ENCODE measurements at places on chromosomes 1 and 21. TPM values are rescaled to one million over a fixed set of nuclear protein-coding genes. Genes with fewer than 3 reads are reported as not detected.

Gene MIS18A
- total RNA-seq, result 13.1 TPM

Gene SLC25A34
- 0.26 TPM for total RNA-seq

Gene KPRP
- not detected for total RNA-seq

Gene KRTAP21-2
- not detected for total RNA-seq

Gene HPCAL4
- not detected for total RNA-seq

Gene PTGS2
- 19.5 TPM for total RNA-seq

Gene IL19
- not detected for total RNA-seq

Gene KIF17
- total RNA-seq, result 24.0 TPM

Gene FCRL1
- total RNA-seq, result not detected

Gene RIMKLA
- under 0.01 TPM for total RNA-seq

Gene TENT5C
- 1.9 TPM for total RNA-seq

GRCh38 chr1:16007671-16008341, 3.8 kb downstream of the SRARP start:
- DNase-seq, result no peak

GRCh38 chr1:81876901-81877733, 76.4 kb downstream of the ADGRL2 start:
- peak; percentile 73 for DNase-seq

GRCh38 chr21:36064085-36064460, 3.7 kb upstream of the SETD4 start:
- no peak for DNase-seq

DNA sequence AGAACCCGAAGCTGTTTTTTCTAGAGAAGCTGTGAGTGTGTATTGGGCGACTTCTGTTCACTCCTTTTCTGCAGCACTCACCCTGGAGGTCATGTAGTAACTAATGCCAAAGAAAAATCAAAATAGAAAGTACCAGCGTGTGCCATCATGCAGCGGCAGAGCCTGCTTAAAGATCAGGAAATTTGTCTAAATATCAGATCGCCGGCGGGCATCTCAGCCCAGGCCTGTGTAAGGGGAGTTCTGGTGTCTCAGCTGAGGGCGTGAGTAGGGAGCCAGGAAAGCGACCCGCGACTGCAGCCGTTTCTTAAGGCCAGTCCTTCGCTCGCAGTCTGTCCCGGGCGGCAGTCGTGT, 768 bp downstream of the EDARADD start:
- DNase-seq, result peak; percentile 3

GRCh38 chr1:47663286-47663685, 225.4 kb downstream of the FOXD2 start:
- DNase-seq, result no peak

GRCh38 chr1:6599141-6599975, 3.3 kb downstream of the KLHL21 start:
- no peak for DNase-seq

GRCh38 chr1:85465099-85465785, at the start of gene DDAH1:
Gene DDAH1, minus strand, starts transcription at chr1:85465159. Its CDS starts 114 bp downstream, at chr1:85465045.
- DNase-seq, result no peak

DNA sequence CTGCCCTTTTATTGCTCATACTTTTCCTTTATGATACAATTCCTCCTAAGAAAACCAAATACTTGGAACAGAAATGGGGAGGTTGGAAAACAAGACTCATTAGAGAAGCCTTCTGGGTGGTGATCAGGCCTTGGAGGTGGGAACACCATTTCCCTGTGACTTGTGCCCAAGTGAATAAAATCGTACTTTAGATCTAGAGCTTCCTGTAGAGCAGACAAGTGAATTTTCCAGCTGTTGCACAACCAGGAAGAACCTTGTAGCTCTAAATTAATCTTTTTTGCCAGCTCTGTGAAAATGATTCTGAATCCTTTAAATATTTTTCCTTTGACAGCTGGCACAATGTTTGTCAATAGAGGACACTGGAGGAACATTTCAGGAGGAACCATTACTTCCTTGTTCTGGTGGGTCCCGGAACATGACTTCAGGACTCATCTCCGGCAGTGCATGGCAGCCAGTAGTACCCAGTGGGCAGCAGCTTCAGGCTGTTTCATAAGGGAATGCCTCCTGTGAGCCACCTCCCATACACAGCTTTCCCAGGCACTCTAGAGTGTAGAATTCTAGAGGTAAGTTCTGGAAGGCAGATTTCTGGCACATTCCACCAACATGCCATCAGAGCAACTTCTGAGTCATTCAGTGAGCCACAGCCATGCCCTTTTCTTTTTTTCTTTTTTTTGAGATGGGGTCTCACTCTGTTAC, 5.5 kb upstream of the SNAPIN start:
- DNase-seq, result peak; percentile 8

DNA sequence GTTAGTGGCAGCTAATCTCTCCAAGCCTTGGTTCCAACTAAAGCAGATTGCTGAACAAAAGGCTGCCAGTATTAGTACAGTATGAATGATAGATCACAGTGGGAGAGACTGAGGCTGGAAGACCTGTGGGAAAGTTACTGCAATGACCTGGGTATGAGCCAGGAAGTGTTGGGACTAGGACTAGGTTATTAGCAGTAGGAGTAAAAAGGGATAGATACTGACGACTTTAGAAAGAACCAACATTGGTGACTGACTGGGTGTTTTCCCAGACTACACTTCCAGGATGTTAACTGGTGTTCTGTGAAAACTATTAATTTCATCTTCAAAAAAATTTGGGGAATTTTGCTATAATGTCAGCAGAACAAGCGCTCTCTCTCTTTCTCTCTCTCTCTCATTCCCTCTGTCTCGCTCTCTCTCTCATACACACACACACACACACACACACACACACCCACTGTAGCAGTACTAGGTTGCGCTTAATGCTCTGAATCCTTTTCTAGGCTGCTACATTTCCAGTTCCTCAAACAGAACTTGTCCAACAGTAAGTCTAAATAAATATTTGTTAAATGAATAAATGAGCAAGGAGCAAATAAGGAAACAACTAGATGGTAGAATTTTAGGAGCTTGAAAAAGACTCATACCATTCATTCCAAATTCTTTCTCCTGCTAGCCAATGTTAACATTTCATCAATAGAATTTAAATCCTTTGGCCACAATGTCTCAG, 47.6 kb upstream of the RGS8 start:
- DNase-seq, result no peak

- no peak for DNase-seq
These were observed 148.0 kb upstream of the C1orf174 start for GRCh38 chr1:4048076-4048475.

- no peak for DNase-seq
These were observed 40.4 kb upstream of the GOLT1A start for GRCh38 chr1:204254031-204254661.

GRCh38 chr1:96292141-96292540, 429.4 kb upstream of the PTBP2 start:
- DNase-seq, result no peak

Data from dermis microvascular lymphatic vessel endothelial cell (primary cell).